ENCODE measurements at places on chromosomes 12 and 14. TPM values are rescaled to one million over a fixed set of nuclear protein-coding genes. Genes with fewer than 3 reads are reported as not detected.

Gene RPS6KL1
- polyA plus RNA-seq, result 18.6 TPM

DNA sequence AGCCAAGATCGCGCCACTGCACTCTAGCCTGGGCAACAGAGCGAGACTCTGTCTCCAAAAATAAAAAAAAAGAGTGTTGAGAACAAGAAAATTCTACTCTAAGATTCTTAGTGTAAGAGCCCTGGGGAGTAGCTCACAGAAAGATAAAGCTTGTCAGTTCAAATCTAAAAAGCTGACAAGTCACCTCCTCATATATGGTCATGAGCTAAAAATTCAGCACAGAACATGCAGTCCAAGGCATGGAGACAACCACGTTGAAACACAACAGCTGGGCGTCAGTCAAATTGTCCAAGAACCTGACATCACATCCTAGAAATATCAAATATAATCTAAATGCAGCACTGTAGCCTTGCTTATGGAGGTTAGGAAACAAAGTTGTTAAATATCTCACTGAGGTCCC is 47.8 kb downstream of the CLIP1 start:
- DNase-seq, result peak; percentile 58

- DNase-seq, result no peak
These were observed 971.7 kb downstream of the FSCB start for GRCh38 chr14:43535231-43535838.

GRCh38 chr14:35525695-35526094 is 8.3 kb upstream of the INSM2 start:
- no peak for DNase-seq

GRCh38 chr12:128033473-128033872 is 233.5 kb upstream of the TMEM132C start:
- no peak for DNase-seq

- no peak for DNase-seq
These were observed 113.4 kb downstream of the ETV6 start for GRCh38 chr12:11762723-11763326.

Gene TAMALIN
- 26.5 TPM for polyA plus RNA-seq

DNA sequence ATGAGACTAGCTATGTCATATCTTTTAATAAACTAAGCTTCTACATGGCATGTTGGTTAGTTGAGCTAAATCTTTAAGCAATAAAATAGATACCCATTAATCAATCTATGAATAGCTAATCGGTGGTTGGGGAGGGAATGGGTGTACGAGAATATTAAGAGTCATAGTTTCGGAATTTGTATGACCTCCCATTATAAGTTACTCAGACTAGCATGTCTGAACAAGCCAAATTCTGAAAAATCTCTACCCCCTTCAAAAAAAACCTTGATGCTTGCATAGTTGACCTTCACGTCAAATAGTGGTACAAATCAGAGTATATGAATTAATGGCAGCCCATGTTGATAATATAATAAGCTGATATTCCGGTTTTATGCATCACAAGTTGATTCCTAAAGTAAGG is 60.0 kb downstream of the PLEKHG7 start:
- no peak for DNase-seq

GRCh38 chr14:82720946-82721345 is 1187.3 kb upstream of the SEL1L start:
- DNase-seq, result no peak

Gene DIO3
- polyA plus RNA-seq, result 0.21 TPM

GRCh38 chr12:68970306-68970705 is 37.3 kb upstream of the CPM start:
- no peak for DNase-seq

Gene MAP1LC3B2
- polyA plus RNA-seq, result 0.91 TPM

Gene PAH
- polyA plus RNA-seq, result 0.03 TPM

GRCh38 chr14:104856869-104857860 is 7.9 kb upstream of the CEP170B start:
- no peak for DNase-seq

DNA sequence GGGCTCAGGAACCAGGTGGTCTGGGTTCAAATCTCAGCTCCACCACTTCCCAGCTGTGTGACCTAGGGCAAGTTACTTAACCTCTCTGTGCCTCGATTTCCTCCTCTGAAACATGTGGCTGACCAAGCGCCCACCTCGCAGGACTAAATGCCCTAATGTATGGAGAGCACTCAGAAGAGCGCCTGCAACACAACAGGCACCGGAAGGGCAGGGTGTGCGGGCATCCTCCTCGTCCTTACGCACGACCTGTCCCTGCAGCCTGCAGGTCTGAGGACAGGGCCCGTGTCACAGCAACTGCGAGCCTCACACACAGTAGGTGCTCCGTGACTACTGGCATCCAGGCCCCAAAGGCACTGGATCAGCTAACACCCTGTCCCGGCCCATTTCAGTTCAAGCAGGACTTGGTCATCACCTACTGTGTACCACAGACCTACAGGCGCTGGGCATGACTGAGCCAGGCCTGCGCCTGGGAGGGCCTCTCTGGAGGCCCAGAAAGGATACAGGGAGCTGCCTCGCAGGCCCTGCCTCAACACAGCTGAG is 131.5 kb downstream of the NCOR2 start:
- DNase-seq, result no peak

DNA sequence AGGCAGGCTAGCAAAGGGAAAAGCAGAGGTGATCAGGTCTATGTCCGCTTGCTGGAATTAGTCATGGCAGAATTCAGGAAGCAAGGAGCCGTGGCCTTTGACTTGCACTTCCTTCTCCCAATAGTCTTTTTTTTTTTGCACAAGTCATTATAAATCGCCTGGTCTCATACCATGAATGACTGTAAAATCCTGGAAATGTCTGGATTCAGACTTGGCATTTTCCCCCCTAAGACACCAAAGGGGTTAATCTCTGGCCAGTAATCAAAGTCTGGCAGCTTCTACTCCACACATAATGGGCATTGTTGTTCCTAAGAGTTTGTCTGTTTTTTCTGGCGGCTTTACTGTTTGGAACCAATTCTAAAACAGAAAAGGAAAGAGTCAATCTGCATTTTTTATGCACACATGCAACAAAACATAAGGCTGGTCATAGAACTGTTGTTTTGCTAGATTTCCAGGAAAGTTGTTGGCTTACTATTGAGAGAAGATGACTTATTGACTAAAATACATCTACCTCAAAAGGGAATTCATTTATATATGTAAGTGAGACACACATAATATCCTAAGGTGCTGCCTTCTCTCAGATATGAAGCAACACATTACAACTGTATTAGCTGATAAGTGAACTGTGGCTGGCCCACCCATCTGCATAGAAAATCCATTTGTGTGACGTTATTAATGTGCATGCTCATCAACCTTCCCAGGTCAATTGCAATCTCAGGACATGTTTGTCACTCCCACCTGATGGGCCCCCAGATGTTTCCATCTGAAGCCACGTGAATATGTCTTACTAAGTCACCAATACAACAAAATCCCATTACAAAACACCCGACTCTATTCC is 157.3 kb downstream of the BTG1 start:
- DNase-seq, result no peak

Gene DDX11
- 8.0 TPM for polyA plus RNA-seq

DNA sequence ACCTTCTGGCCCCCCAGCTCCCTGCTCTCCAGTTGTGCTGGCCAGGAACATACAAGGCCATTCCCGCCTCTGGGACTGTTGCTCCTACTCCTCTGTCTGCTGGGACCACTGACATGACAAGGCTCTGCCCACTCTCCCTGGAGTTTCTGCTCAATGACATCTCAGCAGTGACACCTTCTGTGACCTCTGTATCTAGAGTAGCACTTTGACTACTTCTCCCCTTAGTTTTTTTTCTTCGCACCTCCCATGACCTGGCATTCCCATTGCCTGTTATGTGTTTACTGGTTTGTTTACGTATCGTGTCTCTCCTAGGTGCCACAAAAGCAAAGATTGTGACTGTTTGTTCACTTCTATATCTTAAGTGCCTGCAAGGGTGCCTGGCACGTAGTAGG is 40.1 kb upstream of the TMEM263 start:
- no peak for DNase-seq

DNA sequence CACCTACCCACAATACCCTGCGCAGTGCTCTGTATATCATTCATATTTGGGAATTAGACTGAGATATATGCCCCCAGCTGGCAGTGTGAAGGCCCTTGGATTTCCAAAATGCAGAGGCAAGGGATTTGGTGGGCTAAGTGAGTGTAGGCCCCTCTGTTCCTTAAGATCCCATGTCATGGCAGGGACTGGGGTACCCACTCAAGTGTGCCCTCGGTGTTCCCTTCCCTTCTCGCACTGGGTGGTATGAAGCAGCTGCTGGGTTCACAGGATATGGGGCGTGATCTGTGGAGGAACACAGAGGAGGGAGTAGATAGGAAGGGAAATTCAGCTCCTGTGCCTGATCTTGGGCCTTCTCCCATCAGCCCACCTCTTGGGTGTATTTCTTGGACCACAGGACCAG is 63.1 kb upstream of the VASH1 start:
- no peak for DNase-seq

GRCh38 chr14:53346988-53347387 is 193.9 kb upstream of the DDHD1 start:
- DNase-seq, result no peak

Gene FBRSL1
- 35.4 TPM for polyA plus RNA-seq

- no peak for DNase-seq
These were observed 69.8 kb downstream of the OSBPL8 start for GRCh38 chr12:76489737-76490136.

- DNase-seq, result no peak
These were observed 82.3 kb downstream of the RIMBP2 start for GRCh38 chr12:130633771-130634170.

- DNase-seq, result no peak
These were observed 5.4 kb downstream of the ACAD10 start for GRCh38 chr12:111691262-111691661.

- DNase-seq, result peak; percentile 31
These were observed 150.2 kb upstream of the CLEC14A start for GRCh38 chr14:38405851-38406635.

GRCh38 chr12:130155416-130156073 is 6.7 kb upstream of the FZD10 start:
- DNase-seq, result no peak

- DNase-seq, result no peak
These were observed 414.8 kb downstream of the RMST start for GRCh38 chr12:97877404-97877803.

DNA sequence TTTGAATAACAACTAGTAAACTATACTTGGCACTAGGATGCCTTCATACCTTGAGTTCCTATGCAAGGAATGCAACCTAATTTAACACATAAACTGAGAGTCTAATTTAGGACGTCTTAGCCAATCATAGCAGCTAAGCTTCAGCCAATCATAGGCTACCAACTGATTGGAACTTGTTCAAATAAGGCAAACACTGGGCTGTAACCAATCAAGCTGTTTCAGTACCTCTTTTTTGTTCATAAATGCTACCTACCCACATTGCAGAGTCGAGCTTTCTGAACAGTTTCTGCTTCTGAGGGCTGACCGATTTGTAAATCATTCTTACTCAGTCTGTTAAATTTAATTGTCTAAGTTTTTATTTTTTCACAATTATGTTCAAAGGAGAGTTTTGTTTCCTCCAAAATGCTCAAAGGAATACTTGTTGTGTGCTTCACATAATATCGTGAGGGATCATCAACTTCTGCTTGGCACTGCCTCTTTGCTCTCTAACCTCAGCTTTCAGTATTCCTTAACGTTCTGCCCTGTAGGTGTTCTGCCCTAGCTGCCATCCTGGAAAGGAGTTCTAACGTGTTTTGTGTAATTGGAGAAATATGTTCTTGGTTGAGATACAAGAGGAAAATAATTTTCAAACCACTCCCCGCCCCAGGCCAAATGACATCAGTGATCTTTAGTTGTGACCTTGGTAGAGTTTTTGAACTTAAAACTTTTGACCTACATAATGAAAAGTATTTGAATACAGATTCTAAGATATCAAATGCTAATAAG is 380.4 kb upstream of the MIS18BP1 start:
- no peak for DNase-seq

GRCh38 chr12:127809275-127809674 is 457.7 kb upstream of the TMEM132C start:
- no peak for DNase-seq

DNA sequence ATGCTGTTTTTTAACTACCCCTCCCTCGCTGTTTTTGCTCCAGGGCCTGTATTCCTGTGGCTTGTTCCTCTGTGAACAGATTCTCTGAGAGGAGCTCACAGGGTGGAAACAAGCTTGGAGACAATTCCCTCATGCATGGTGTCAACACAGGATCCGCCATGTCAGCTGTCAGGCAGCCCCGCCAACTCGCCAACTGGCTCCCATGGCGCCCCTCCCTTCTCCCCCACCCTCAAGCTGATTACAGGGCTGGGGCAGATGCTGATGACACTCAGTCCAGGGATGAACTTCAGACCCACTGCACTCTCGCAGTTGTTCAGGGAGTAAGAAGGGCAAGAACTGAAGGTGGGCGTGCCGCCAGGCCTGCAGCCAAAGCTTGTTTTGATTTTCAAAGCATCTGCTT is 229.9 kb downstream of the NTF3 start:
- DNase-seq, result no peak

DNA sequence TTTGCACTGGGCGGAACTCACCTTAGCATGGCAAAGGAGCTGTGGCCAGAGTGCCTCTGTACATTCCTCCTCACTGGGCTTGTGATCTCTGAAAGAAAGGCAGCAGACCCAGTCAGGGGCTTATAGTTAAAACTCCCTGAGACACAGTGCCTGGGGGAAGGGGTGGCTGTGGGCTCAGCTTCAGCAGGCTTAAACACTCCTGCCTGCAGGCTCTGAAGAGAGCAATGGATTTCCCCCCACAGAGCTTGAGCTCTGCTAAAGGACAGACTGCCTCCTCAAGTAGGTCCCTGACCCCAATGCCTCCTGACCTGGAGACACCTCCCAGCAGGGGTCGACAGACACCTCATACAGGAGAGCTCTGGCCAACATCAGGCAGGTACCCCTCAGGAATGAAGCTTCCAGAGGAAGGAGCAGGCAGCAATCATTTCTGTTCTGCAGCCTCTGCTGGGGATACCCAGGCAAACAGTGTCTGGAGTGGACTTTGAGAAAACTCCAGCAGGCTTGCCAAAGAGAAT is 327.5 kb upstream of the SLC16A7 start:
- no peak for DNase-seq

DNA sequence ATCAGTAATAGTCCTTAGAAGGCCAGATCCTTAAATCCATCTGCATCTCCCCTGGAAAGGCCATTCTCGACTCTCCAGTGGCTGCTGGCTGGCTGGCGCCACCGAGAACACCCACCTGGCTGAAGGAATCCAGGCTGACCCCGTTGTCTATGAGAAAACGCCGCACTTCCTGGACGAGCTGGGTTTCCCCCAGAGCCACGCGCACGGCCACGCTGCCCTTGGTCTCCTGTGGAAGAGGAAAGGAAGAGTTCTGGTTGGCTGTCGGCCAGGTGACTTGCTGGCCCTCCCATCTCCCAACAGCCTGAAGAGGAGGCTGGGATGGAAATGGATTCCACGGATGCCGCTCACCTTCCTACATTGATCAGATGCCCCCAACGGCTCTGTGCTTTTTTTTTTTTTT is 23.9 kb downstream of the RBM19 start:
- DNase-seq, result no peak

DNA sequence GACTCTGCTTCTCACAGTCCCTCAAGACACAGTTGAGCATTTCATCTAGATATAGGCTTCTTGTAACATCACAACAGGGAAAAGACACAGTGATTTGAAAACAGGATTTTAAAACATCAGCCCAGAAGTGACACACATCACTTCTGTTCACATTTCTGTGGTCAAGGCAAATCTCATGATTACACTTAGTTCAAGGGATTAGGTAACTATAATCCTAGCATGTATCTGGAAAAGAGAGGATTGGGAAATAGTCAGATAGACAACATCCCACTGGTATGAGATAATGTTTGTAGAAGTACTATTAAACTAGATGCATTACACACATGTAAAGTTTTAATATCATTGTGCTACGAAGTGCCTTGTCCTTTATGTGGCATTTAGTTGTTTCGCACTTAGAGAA is 252.6 kb upstream of the PRKD1 start:
- no peak for DNase-seq

Gene LRRC43
- polyA plus RNA-seq, result 0.15 TPM

GRCh38 chr12:12779529-12779928 is 5.9 kb upstream of the APOLD1 start:
- no peak for DNase-seq
